ENCODE measurements at places on chromosomes 5 and 9.

DNA sequence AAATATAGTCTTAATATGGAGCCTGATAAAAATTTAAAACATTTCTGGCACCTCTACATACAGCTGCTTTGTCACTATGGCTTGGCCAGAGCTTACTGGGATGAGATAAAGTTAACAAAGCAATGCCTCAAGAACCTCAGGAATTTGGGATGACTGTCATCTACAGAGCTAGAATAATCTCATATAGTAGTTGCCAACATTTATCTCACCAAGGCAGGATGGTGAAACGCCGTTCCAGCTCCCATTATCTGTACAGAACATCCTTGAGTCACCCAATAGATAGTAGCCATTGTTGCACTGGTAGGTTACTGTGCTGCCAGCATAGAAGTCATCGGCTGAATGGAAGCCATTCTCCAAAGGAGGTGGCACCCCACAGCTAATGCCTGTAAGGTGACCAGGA, 94.6 kb upstream of the TXNDC8 start:
- no peak for DNase-seq

DNA sequence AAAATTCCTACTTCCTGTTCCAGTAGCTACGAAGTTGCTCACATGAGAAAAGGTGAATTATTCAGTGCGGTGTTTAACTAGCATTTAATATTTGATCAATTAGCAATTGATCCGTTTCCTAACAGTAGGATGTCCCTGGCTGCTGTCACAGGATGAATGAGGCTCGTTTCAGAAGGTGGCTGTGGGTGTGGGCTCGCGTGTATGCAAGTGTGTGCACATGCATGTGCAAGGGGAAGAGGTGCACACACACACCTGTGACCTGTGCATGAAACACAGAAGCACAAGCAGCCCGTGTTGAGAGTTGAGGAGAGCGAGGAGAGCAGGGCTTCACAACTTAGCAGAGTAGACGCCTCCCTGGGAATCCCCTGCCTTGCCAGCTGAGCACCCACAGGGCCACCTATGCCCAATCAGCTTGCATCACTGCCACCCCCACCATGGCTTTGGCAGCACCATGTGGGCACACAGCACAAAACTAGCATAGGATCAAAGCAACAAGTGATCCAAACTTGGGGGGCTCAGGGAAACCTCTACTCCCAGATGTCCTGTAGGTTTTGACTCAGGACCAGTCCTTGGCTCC, 107.2 kb downstream of the C5orf15 start:
- DNase-seq: peak; percentile 26

- DNase-seq: no peak
Measured at GRCh38 chr5:149447373-149448367, 68.6 kb upstream of the IL17B start.

GRCh38 chr5:149712439-149713147, 17.5 kb upstream of the PPARGC1B start:
- no peak for DNase-seq

GRCh38 chr9:122228568-122229484, at the start of gene LHX6:
Gene LHX6, minus strand, starts transcription at chr9:122228957. Its CDS starts 217 bp downstream, at chr9:122228740.
- DNase-seq: no peak

- no peak for DNase-seq
Measured at GRCh38 chr9:87599901-87600610, 102.4 kb downstream of the DAPK1 start.

DNA sequence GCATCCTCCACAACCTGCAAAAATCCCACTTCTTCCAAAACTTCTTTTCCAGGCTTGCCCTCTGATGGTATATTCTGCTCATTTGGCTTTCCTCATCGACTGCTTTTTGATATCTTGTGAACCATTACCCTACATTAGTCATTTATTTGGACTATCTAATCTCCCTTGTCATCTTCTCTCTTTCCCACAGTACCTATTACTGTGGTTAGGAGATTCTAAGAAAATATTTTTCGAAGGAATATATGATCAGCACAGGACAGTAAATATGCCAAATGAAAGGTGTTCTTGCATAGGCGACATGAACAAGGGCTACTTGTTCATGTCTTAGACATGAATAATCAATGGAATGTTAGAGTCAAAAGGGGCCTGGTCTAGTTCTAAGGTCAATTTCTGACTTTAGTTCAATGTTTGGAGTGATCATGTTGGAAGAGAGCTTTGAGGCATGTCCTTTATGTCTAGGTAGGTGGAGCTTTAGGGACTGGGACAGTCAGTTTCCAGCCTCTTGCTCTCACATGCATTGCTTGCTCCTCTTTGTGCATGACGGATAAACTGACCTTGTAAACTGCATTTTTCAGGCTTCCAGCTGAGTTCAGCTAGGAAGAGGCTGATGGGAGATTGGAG, 243.4 kb upstream of the RPS23 start:
- DNase-seq: no peak

- no peak for DNase-seq
Measured at GRCh38 chr9:137157618-137158415, 12.0 kb downstream of the LRRC26 start.

GRCh38 chr5:168382421-168382820, 91.0 kb downstream of the WWC1 start:
- DNase-seq: no peak

DNA sequence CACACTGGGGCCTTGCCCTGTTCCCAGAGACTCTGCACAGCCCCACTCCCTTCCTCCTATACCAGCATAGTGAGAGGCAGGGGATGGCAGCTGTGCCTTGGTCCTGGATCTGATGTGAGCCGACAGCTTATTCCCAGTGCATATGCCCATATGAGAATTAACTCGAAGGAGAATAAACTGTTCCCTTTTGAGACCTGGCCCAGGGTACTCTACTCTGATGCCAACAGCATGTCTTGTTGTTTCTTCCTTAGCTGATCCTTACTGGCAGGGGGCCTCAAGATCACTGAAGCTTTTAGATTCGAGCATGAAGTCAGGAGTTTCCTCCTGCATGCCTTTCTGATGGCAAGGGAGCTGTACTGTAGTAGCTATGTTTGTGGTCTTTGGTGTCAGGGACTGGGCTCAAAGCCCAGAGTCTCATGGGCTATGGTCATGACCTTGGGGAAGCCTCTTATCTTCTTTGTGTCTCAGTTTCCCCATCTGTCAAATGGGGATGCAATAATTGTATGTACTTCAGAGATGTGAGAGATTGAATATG, 57.1 kb downstream of the DOCK2 start:
- no peak for DNase-seq

GRCh38 chr5:105504-106070, 13.6 kb downstream of the PLEKHG4B start:
- no peak for DNase-seq

GRCh38 chr5:103889500-103890209, 327.1 kb upstream of the NUDT12 start:
- DNase-seq: no peak

- DNase-seq: peak; percentile 67
Measured at GRCh38 chr9:92968081-92968480, 20.8 kb downstream of the FGD3 start.

DNA sequence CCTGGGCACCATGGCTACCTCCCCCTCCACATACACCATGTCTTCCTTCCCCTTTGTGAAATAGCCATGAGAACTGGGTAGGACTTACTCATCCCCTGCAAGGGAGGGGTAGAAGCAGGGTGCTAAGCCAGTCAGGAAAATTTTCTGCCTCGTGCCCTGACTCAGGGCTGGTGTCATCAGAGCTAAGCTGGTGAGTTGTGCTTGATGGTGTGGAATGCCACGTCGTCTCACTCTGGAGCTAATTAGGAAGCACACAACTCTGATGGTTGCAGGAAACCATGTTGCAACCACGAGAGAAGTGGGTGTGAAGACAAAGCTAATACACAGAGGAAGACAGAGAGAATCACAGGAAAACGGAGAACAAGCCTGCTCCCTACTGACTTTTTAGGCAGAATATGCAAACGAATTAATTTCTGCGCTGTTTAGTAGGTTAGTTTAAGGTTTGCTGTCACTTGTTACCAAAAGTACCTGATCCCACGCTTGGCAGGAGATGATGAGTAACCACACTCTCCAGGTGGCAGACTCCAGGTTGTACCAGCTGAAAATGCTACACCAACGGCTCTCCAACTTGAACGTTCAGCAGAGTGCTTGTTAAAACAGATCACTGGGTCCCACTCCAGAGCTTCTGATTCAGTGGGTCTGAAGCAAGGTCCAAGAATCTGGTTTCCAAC, 54.5 kb downstream of the STK10 start:
- DNase-seq: peak; percentile 85

GRCh38 chr5:96671441-96671840, 9.3 kb downstream of the CAST start:
- no peak for DNase-seq

DNA sequence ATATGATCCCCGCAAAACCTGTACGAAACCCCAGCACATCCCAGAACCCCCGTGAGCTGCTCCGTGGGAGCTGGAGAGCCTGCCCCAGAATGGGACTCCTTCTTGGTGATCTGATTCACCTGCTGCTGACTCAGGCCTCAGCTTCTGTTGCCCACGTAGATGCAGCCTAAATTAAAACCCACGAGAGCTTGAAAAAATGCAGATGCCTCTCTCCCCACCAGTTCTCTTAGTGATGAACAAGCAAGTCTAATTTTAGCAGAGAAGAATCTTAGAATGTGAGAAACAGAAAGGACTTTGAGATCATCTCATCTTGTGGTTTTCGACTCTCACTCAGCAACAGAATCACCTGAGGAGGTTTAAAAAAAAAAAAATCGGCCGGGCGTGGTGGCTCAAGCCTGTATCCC, 57.6 kb downstream of the TMOD1 start:
- peak; percentile 48 for DNase-seq

- no peak for DNase-seq
Measured at GRCh38 chr5:96173366-96173765, 211.7 kb upstream of the ELL2 start.

DNA sequence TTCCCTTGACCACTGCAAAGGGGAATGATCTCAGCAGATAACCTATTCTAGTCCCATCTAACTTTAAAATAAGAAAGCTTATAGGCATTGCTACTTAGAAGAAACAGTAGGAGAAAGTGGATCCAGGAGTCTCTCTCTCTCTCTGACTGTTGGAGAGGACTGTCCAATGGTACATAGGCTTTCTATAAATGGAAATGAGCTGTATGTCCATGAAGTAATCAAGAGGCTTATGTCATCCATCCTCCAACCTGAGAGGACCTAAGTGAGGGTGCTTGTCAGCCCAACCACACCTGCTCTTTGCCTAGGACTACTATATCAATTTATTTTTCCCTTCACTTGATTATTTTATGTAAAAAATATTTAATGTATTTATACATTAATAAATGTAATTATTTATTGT, 172.3 kb downstream of the PAPPA start:
- DNase-seq: no peak

DNA sequence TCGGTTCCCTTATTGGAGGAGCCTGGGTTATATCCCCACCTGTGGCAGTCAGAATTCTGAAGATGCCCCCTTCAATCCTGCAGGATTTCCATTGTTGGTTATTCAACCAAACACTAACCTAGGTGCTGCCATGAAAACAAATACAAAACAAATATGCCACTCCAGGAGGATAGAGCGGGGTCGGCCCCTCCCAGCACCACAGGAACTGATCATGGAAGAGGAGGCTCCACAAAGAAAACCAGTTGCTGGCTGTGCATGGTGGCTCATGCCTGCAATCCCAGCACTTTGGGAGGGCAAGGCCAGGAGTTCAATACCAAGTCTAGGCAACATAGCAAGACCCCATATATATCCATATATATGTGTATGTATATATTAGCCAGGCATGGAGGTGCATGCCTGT, 13.2 kb upstream of the ADGRD2 start:
- no peak for DNase-seq

DNA sequence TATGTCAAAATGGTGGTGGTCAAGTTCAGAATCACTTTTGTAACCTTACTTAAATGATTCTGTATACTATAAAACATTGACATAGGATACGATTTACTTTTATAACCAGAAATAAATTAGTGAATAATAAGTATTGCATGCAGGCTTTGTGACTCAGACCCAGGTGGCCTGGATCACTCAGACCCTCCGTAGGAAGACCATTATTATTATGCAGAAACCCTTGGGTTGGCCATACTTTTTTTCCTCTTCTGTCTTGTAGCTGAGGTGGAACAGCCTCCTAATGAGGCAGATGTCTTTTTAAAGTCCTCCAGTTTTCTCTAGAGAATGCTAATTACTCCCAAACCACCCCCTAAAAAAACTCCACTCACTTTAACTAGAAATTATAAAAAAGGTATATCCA, 121.9 kb downstream of the LPAR1 start:
- DNase-seq: no peak

GRCh38 chr9:99411479-99412115, 189.5 kb downstream of the SEC61B start:
- DNase-seq: no peak

- no peak for DNase-seq
Measured at GRCh38 chr5:21826884-21827283, 1026.3 kb downstream of the CDH12 start.

GRCh38 chr9:105072476-105072875, 144.5 kb upstream of the ABCA1 start:
- DNase-seq: no peak

DNA sequence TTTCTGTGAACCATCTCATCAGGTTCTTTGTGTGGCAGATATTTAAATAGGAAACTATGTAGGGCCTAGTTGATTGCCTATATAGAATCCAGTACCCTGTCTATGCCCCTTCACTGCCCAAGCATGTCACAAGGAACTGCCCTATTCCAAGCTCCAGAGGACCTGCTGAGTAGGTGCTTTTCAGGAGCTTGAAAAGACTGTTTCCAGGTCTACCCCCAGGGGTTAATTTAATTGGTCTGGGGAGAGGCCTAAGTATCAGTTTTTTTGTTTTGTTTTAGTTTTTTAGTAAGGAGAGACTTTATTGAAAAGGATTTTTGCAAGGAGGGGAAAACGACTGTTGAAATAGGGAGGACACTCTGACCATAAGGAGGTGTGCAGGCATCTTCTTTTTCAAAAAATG, 43.3 kb downstream of the EXOSC2 start:
- no peak for DNase-seq

GRCh38 chr5:4221048-4221447, 625.4 kb downstream of the IRX1 start:
- no peak for DNase-seq

DNA sequence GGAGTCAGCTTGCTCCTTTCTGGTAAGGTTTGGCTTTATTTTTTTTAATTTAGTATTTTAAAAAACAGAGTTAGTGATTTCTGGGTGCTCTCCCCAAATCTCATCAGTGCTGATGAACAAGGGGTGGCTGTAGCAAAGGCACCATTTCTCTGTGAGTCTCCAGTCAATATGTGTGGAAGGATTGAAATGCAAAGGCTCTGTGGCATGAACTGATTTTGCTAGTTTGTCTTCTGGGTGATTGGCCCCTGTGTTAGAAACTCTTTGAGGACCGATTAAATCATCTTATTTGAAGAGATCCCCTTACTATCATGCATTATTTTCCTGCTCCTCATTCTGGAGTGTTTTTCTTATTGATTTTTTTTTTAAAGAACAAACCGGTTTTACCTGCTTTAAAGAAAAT, 596 bp downstream of the TEK start:
- no peak for DNase-seq

GRCh38 chr9:114412048-114412683, 24.4 kb upstream of the AKNA start:
- no peak for DNase-seq

GRCh38 chr9:125461636-125462190, 200.1 kb downstream of the GAPVD1 start:
- no peak for DNase-seq

- DNase-seq: no peak
Measured at GRCh38 chr9:97504381-97505216, 3.1 kb downstream of the TMOD1 start.
